ENCODE measurements at places on chromosomes 3 and 15.

DNA sequence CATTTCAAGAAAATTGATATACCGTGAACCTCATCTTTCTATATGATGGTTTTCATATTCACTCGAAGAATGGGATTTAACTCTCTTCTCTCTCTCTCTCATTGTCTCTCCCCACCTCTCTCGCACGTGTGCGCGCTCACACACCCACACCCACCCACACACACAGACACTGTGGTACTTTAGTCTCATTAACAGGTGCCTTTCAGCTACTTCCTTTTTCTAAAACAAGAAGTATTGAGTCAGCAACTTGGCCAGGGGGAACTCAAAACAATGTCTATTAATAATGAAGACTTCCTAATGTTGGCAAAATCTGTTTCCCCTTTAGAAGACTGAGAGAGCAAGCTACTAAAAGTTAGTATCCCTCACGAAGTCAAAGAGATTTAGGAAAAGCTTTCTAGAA is 150.7 kb downstream of the TMCO5A start:
- no peak for DNase-seq

DNA sequence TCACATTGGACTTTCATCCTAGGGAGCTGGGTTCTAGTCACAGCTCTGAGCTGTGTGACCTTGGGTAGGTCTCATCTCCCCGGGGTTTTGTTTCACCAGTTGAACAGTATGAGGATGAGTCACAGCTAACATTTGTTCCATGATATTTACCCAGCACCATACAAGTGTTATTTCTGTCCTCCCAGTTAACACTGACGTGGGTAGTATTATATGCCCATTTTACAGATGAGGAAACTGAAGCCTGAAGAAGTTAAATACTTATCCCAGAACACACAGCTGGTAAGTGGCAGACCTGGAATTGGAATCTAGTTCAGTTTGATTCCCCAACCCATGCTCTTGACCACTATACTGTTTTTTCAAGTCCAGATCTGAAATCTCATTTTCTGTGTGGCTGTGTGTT is 908 bp upstream of the RARB start:
- DNase-seq = no peak

GRCh38 chr3:64016941-64017620 is 6.2 kb downstream of the PSMD6 start:
- DNase-seq = no peak

DNA sequence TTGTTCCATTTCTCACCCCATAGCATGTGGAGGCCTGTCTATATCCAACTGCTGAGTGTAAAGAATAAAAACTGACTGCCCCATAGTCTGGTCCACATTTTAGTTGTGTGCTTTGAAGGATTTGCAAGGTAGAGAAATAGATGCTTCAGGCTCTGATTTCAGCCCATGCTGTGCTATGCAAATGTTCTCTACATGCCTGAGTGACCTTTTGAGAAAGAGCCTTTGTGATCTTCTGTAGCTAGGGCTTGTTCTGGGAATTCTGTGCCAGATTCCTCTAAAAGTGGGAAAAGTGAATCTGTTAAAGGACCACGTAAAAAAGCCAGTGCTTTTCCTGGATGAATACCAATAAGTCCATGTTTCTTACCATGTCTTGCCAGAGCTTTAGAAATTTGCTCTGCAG is 5.2 kb downstream of the KCTD6 start:
- no peak for DNase-seq

DNA sequence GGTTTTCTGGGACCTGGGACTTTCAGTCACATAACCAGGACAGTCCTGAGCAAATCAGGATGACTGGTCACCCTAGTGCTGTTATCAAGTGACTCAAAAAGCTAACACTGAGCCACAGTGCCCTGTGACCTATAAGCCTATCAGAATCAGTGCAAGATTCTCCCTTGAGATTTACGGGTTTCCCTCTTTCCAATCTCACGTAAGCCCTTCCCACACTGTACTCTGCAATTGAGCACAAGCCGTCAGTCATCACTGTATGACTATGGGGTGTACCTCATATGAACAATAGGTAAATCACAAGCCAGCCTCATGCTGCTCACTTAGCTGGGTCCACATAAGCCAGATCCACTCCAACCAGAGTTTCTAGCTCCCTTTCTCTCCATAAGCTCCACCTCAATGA is 21.0 kb upstream of the CLDN18 start:
- no peak for DNase-seq

GRCh38 chr3:131174752-131175151 is 148.1 kb downstream of the NEK11 start:
- no peak for DNase-seq

GRCh38 chr3:61110576-61110975 is 140.7 kb downstream of the FHIT start:
- DNase-seq = no peak

- DNase-seq = no peak
Observed at GRCh38 chr15:93418566-93418965, 329.6 kb upstream of the RGMA start.

DNA sequence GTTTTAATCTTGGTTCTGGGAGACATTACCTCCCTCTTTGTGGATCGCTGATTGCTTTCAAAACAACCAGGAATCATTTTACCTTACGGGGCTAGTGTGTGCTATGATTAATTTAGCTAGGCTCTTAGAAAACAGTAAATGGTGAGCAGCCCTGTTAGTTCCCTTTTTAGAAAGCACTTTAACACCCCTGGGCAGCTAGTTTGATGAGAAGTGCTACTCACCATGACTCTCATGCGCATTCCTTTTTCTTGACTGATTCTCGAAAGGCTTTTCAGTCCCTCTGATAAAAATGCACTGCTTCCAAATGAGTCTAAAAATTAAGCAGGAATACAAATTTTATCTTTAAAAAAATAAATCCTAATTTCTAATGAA is 75.3 kb upstream of the LEKR1 start:
- DNase-seq = no peak

DNA sequence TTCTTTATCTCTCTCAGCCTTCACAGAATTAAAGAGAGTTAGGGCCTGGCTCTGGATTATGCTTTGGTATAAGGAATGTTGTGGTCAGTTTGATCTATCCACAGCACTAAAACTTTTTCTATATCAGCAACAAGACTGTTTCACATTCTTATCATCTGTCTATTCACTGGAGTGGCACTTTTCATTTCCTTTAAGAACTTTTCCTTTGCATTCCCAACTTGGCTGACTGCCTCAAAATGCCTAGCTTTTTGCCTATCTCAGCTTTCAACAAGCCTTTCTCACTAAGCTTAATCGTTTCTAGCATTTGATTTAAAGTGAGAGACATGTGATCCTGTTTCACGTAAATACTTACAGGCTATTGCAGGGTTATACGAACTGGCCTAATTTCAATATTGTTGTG is 471.8 kb downstream of the GBE1 start:
- no peak for DNase-seq

DNA sequence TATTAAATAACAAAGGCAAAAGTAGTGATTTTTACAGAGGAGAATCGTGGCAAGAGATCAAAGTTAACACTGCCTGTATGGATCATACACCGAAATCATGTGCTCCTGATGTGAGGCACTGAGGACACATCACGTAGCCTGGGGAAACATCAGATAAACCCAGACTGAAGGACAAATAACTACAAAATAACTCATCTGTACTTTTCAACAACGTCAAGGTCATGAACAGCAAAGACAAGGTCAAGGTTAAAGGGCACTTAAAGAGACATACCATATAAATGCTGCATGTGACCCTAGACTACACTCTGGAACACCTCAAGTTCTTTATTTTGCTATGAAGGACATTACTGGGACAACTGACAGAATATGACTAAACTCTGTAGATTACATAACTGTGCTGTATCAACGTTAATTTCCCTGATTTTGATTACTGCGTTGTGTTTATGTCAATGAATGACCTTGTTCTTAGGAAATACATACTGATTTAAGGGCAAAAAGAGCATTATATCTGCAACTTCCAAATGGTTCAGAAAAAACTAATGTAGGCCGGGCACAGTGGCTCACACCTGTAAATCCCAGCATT is 48.1 kb downstream of the CHSY1 start:
- no peak for DNase-seq

GRCh38 chr3:58064923-58065638 is 56.9 kb downstream of the FLNB start:
- DNase-seq = no peak

- no peak for DNase-seq
Observed at GRCh38 chr15:97652700-97653167, 307.8 kb upstream of the ARRDC4 start.

- DNase-seq = no peak
Observed at GRCh38 chr3:15300323-15301078, 31.9 kb downstream of the SH3BP5 start.

GRCh38 chr15:67882487-67883233 is 42.8 kb upstream of the RNU6-1 start:
- DNase-seq = no peak

DNA sequence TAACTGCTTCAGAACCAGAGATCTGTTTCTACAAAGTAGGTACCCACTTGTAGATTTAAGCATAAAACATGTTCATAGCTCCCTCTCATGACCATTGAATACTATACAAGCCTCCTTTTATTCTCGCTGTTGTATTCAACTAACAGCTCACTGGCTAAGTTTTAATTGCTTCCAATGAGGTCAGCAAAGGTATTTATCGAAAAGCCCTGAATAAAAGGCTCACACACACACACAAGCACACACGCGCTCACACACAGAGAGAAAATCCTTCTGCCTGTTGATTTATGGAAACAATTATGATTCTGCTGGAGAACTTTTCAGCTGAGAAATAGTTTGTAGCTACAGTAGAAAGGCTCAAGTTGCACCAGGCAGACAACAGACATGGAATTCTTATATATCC is at the start of gene FGF7:
Gene FGF7, plus strand, starts transcription at position 222 of the 400 bp plus-strand sequence. CDS start 1,056 bp downstream, outside the sequence.
- no peak for DNase-seq

DNA sequence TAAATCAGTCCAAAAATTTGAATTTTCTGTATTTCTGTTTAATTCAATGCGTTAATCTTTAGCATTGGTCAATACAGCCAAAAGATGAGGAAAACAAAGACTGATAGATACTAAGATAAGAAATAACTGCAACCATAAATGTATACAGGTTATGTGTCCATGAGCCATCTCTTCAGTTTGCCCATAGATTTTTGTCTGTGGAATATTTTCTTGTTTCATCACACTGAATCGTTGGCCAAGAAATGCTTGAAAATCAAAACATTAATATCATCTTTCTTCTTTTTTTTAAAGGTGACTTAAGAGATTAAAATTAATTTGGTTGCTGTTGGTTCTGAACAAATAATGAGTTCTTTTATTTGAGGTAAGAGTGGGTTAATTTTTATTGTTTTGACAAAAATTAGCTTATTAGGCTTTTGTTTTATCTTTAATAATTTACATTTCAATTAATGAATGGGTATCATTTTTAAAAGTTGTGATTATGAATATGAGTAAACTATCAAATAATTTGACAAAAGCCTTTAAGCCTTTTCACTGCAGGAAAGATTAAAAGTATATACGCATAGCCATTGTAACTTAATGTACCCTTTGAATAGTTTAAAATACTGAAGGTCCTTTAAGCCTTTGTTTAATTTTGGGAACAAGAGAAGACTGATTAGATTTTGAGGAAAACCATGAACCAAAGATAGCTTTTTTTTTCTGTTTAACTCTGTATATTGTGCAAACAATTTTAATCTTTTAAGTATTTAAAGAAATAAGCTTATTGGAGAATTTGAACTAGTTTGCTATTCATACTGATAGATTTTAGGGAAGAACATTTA is 14.7 kb upstream of the CHD2 start:
- DNase-seq = no peak

DNA sequence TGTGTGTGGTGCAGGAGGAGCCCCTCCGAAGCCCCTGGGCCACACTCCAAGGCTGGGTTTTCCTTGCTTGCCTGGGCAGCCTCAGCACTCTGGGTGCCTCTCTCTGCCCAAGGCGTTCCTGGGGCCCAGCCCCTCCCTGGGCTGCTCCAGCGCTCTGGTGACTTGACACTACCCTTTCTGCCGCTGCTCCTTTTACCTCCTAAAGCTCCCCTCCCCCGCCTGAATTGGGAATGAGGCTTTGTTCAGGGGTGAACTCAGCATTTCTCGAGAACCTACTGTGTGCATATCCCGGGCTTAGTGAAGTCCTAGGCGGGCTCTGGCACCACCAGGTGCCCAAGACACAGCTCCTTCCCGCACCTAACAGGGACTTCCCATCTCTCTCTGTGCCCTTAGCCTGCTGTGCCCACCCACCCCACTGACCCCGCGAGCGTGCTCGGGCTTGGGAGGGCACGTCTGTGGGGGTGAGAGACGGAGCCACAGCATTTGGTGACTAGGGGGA is 1.2 kb upstream of the BAHD1 start:
- no peak for DNase-seq

GRCh38 chr3:161222662-161223061 is 1.6 kb downstream of the NMD3 start:
- DNase-seq = no peak

GRCh38 chr3:32712506-32713055 is 27.6 kb downstream of the CNOT10 start:
- no peak for DNase-seq

- DNase-seq = no peak
Observed at GRCh38 chr3:105347625-105348302, 18.9 kb upstream of the ALCAM start.

GRCh38 chr3:71949442-71949841 is 164.5 kb upstream of the PROK2 start:
- no peak for DNase-seq

GRCh38 chr3:31462050-31462569 is 70.6 kb upstream of the STT3B start:
- no peak for DNase-seq

DNA sequence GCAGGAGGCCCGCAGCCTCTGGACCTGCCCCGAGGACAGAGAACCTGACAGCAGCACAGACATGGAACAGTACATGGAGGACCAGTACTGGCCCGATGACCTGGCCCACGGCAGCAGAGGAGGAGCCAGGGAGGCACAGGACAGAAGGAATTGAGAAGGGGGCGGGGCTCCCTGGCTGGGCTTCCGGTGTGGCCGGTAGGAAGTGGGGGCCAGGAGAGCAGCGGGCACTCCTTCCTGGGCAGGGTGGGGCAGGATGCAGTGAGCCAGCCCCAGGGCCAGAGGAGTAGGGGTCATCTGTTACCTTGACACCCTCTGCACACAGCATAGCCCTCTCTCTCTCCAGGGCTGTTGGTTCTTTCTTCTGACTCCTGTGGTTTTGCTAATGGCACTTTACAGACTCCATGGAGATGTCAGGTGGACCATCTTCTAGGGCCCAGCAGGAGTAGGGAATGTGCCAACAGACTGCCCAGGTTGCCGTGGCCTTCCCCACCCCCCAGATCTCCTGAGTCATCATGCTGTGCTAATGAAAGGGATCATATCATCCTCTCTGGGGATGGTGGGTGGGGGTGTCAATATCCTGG is 8.6 kb upstream of the ISG20 start:
- DNase-seq = no peak

DNA sequence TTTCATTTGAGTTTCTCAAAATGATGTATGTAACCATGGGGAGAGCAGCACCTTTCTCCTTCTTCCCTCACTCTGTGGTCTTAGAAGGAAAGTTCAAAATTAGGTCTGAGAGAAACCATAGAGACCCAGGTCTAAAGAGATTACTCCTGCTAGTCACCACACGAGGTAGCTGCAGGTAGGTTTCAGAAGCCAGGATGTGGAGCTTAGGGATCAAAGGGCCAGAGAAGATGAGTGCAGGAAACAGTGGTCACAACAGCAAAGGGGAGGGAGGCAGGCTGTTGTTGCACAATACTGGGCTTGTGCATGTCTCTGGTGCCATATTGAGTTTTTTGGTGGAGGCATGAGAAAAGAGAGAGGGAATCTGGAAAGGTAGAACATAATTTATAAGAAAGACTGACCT is 583.6 kb downstream of the AGBL1 start:
- DNase-seq = no peak
